ENCODE measurements at places on chromosomes 16 and 17.

DNA sequence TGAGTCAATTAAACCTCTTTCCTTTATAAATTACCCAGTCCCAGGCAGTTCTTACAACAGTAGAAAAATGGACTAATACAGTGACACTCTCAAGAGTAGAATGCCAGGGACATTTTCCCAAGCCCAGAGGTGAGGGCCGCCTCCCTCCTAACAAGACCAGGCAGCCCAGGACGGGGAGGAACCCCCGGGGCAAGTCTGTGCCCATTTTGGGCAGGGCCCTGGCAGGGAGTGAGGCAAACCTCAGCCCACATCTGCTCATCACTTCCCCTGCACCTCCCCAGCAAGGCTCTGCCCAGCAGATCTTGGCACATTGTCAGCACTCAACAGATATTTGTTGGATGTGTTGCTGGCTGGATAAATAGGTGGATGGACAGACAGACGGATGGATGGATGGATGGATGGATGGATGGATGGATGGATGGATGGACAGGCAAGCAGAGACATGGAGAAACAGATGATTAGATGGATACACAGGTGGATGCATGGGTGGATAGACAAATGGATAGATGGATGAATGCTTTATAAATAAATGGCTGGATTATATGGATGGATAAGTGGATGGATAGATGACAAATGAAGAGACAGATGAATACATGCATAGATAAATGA is 271.3 kb downstream of the PARN start:
- no peak for DNase-seq

DNA sequence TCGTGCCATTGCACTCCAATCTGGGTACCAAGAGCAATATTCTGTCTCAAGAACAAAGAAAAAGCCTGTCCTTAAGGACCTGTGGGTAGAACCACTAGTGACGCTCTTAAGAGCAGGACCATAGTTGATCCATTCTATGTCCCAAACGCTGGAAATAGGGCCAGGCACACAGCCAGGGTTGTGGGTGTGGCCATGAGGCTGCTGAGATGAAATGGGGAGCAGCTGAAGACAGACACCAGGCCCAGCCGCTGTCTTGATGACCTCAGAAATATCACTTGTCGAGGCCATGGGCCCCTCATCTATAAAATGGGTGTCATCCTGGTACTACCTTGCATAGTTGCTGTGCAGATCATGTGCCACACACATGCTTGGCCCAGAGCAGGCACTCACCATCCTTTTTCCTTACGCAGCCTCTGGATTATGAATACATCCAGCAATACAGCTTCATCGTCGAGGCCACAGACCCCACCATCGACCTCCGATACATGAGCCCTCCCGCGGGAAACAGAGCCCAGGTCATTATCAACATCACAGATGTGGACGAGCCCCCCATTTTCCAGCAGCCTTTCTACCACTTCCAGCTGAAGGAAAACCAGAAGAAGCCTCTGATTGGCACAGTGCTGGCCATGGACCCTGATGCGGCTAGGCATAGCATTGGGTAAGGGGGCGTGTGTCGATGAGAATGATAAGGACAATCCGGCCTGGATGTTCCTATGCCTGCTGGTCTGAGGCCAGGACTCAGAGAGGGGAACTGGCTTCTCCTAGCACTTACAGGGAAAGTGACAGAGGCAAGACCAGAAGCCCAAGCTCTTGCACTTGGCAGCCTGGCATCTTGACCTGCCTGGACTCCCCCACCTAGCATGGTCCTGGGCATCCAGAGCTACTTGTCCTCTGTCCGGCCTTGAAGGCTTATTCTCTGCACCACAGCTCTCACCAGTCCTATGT is 25.5 kb downstream of the CDH5 start:
- DNase-seq = no peak

- no peak for DNase-seq
Measured at GRCh38 chr16:88048985-88049384, 97.8 kb downstream of the BANP start.

DNA sequence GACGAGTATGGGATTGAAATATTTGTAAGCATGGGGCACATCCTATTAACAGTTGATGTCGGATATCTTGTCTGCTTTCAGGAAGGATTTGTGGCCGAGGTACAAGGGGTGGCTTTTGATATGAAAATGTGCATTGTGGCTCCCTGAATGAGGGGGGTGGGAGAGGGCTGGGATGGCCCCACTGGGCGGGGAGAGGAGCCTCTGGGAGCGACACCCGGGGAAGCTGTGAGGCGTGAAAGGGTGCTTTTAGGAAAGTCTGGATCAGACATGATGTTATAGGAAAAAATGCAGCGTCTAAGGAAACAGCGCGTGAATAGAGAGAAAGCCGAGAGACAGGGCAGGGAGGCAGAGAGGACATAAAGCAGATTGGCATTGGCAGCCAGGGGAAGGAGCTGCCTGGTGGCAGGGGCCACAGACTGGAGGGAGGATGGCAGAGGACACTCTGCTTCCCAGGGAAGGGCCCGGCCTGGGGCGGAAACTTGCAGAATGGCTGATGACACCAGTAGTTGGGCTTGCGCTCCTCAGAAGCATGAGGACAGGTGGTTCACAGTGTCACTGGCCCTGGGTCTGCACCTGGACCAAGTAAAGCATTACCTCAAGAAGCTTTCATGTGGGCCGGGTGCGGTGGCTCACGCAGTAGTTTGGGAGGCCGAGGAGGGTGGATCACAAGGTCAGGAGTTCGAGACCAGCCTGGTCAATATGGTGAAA is 95.7 kb downstream of the NTN1 start:
- no peak for DNase-seq

DNA sequence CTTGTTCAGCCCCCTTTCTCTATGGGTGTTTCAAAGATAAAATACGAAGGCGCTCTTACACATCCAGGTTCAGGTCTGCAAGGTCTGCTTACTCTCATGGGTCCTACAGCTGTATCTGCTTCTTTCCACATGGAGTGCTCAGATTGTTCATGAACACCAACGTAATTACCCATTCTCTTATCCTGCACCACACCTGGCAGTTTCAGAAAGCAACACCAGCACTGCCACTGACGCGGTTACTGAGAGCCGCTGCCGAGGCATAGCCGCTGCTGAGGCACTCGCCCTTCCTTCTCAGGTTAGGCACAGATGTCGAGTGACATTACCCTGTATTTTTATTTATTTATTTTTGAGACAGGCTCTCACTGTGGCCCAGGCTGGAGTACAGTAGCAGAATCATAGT is 147.1 kb downstream of the RPTOR start:
- DNase-seq = no peak

All from OCI-M1 (cell line).